ENCODE measurements at places on chromosomes 11 and 22.

DNA sequence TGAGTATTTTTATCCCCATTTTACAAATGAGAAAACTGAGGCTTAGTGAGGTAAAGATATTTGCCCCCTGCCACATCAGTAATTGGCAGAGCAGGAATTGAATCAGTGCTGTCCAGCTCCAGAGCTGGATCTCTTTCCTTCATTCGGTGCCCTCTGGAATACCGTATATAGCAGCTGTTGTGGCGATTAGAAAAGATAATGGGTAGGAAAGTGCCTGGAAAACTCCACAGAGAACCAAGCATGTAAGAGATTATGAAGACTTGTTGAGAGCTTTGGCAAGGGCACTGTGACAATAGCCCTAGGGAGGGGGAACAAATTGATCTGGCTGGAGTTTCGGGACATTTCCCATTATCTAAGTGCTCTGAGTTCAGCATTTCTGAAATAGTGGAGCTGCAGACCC, 82.5 kb upstream of the TEAD1 start:
- DNase-seq: no peak

DNA sequence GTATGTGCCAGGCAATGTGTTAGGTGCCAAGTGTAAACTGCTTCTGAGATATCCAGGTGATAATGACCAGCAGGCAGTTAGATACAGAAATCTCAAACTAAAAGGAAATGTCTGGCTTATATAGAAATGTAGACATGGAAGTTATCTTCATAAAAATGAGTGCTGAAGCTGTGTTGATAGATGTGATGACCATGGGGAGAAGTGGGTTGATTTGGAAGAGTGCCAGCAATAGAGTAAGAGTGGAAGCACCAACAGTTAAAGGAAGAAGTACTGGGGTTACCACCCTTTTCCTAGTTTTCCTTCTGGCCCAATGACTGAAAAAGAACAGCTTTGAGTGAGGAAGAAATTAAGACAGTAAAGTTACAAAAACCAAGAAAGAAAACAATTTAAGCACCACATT, 68.5 kb downstream of the C2CD3 start:
- no peak for DNase-seq

DNA sequence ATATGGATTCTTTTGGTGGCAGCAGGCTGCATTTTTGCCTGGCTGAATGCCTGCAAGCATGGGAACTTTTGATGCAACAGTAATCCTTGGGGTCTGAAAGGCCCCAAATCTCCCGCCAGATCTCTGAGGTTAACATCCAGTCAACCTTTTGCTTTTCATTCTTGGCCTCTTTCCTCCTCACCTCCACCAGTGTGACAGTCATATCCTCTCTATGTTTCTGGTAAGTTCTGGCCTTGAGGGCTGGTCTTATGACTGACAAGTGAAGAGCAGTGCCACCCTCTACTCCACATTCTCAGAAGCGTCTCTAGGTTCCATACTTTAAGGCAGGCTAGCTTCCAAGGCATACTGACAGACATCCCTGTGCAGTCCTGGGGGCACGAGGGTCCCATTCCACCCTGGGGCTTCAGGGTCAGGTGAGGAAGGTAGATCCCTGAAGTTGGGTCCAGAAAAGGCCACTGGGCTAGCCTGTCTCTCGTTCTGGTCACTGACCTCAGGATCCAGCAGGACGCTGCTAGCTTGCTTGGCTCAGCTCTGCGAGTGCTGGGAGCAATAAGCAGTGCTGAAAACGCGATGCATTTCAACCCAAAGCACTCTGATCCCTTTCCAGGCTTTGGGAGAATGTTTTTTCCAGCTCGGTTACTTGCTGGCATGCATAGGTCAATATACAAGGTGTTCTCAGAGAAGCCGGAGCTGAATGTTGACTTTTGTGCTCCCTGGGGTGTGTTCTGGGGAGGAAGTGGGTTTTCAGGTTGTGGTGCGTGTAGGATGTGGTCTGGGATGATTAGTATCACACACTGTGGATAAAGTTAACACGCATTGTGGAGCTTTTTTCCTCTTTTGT, 75.2 kb downstream of the PTPRJ start:
- peak; percentile 90 for DNase-seq

DNA sequence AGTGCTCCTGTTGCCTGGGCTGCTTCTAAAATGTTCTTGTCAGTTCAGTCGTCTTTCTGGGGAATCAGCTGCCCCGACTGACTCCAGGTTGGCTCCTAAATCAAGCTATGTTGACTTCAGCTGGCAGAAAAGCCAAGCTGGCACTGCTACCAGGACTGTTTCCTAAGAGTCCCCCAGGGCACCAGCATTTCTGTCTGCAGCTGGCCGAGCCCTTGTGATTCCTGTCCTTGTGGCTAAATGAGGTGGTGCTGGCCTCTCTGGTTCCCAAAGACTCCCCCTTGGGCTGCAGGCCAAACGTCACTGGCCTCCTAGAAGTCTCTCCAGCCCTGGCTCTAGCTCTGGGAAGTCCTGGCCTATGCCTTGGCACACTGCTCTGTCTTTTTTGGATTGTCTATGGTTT, 31.1 kb downstream of the GRAMD1B start:
- no peak for DNase-seq

DNA sequence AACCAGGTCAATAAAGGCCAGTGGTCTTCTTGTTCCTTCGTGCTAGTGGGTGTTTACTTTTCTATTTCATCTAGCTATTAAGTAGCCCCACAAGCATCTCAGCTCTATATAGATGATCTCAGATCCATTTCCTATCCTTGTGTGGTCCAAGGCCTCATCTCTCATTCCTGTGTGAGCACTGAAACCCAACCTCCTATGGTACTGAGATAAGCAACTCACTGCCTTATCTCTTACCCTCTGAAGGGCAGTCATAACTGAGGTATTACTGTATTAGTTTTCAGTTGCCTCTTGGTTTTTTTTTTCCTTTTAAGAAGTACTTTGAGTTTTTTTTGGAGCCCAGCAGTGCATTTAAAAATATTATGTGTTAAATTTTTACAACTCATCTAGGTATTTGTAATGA, 28.3 kb downstream of the ACER3 start:
- no peak for DNase-seq

- DNase-seq: no peak
These were observed 122.2 kb upstream of the TRPC6 start for GRCh38 chr11:101705972-101706371.

GRCh38 chr11:26862801-26863200, 131.1 kb upstream of the FIBIN start:
- no peak for DNase-seq
